Astrocyte (in vitro differentiated cells and primary cell): ENCODE measurements at places on chromosomes 11 and 22. TPM values are rescaled to one million over a fixed set of nuclear protein-coding genes. Genes with fewer than 3 reads are reported as not detected.

GRCh38 chr11:80980227-80980626 is 1539.4 kb upstream of the TENM4 start:
- DNase-seq: peak; percentile 22

DNA sequence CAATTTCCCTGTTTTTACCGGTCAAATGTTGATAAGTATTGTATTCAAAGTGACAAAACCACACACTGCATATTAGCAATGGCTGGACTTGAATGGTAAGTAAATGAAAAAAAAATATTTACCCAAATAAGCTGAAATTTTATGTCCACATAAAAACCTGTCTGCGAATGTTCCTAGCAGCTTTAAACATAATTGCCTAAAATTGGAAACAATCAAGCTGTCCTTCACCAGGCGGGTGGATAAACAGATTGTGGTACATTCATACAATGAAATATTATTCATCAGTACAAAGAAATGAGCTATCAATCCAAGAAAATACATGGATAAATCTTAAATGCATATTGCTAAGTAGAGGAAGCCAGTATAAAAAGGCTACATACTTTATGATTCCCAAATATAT is 1067.8 kb downstream of the LRRC4C start:
- no peak for DNase-seq

DNA sequence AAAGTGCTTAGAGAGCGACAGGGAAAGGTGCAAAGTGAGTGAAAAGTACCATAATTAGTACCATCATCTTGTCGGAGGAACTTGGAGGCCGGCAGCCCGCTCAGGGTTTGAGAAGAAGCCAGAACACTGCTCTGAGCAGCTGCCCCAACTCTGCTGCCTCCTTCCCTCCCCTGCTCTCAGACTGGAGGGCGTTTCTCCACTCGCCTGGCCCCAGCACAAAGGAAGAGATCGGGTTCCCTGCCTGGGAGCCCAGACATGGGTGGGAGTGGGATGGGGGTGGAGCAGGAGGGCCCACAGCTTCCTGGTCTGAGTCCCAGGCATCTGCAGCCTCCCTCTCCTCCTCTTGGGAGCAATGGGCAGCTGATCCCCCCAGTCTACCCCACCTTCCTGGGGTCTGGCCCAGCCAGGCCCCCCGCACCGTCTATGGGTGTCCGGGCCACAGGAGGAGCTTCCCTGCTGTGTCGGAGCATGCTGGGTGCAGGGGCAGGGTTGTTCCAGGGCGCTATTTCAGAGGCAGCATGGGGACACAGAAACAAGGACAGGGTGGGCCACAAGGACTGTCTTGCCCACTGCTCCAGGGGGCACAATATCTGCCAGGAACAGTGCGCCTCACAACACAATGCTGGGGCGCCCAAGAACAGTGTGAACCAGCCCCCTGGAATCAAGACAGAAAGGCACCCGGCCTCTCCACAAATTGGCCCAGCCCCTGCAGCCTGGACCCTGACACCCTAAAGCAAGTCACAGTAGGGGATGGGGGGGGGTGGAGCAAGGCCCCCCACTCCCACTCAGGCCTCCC is 4.8 kb downstream of the LIF start:
- DNase-seq: no peak

The PHF21B gene
- 6.0 and 6.3 TPM in 2 replicates for total RNA-seq

The MS4A15 gene
- not detected in 2 replicates for total RNA-seq

The KCNJ5 gene
- 1.4 TPM in 2 replicates for total RNA-seq
